ENCODE measurements at places on chromosomes 1 and 21.

- H3K36me3 ChIP-seq, result no peaks in the 10 kb centered on the region
- no peaks in the 10 kb centered on the region for H3K27me3 ChIP-seq
- H3K4me1 ChIP-seq, result peaks cover 11% of the 10 kb centered on the region
- H3K27ac ChIP-seq, result no peak overlapping the region
- no peak overlapping the region for H3K4me3 ChIP-seq
Measured at GRCh38 chr1:95584315-95584714, 350.3 kb downstream of the RWDD3 start.

DNA sequence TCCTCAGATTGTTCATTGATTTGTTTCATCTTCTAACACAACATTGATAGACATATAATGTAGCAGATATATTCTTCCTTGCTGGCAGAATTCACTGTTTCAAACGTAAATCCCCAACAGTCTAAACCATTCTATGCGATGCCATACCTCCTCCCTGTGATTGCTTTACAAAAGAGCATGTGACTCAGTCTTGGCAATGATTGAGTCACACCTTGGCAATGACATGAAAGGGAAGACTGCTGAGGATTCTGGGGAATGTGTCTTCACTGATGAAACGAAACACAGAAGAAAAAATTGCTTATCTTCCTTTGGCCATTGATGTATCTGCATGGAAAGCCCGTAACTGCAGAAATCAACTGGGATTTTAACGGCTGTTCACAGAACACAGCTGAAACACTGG lies 409.6 kb upstream of the ZRANB2 start:
- no peak overlapping the region for H3K4me3 ChIP-seq
- no peak overlapping the region for H3K27ac ChIP-seq
- DNase-seq, result no peak
- no peaks in the 10 kb centered on the region for H3K4me1 ChIP-seq
- H3K27me3 ChIP-seq, result no peaks in the 10 kb centered on the region

GRCh38 chr21:34956416-34957316 lies 92.4 kb downstream of the RUNX1 start:
- no peaks in the 10 kb centered on the region for H3K36me3 ChIP-seq
- no peak for DNase-seq
- no peak overlapping the region for H3K4me3 ChIP-seq
- no peak overlapping the region for H3K27ac ChIP-seq
- H3K4me1 ChIP-seq, result no peaks in the 10 kb centered on the region

- H3K27me3 ChIP-seq, result peaks cover 5% of the 10 kb centered on the region
- H3K4me3 ChIP-seq, result no peak overlapping the region
- no peak overlapping the region for H3K27ac ChIP-seq
- H3K4me1 ChIP-seq, result no peaks in the 10 kb centered on the region
Measured at GRCh38 chr21:31801551-31802219, 69.8 kb upstream of the SCAF4 start.

GRCh38 chr21:46437096-46437498 lies 21.6 kb upstream of the DIP2A start:
- no peak overlapping the region for H3K27ac ChIP-seq
- peaks cover 82% of the 10 kb centered on the region for H3K36me3 ChIP-seq
- H3K4me1 ChIP-seq, result no peaks in the 10 kb centered on the region
- no peak overlapping the region for H3K4me3 ChIP-seq

GRCh38 chr1:219175212-219175564 lies 1.5 kb downstream of the LYPLAL1 start:
- no peak for DNase-seq
- no peaks in the 10 kb centered on the region for H3K27me3 ChIP-seq
- peaks cover 7% of the 10 kb centered on the region for H3K4me1 ChIP-seq
- H3K36me3 ChIP-seq, result no peaks in the 10 kb centered on the region

DNA sequence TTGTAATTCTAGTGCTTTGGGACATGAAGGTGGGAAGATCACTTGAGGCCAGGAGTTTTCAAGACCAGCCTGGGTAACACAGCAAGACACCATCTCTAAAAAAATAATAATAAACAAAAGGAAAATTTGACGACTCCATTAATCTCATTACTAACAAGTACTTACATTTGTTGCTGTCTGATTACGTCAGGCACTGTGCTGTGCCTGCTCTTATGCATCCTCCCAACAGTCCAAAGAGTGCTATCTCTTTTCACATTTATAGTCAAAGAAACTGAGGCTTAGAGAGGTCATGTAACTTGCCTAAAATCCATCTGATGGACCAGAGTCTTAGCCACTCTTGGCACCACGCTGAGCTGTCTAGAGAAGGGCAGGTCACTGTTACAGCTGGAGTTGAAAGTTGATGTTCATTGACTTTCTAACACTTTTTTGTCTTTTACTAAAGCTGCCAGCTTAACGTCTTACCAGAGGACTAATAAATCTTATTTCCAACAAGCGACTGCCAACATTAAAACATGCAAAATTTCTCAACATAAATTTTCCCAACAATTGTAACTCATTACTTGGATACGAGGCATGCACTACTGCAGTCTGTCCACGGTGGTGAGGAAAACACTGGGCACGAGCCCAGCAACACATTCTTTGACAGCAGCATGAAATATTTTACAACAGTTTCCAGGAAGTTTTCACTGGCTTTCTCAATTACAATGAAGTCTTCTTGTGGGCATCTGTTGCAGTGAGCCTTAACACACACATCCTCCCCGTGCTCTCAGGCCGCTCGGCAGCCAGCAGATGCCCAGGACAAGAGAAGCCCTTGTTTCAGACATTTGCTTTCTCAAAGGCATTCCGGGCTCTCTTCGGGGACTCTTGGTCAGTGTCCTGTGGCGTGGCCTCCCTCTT lies 262.9 kb upstream of the PROX1 start:
- no peaks in the 10 kb centered on the region for H3K4me1 ChIP-seq
- H3K36me3 ChIP-seq, result no peaks in the 10 kb centered on the region
- no peak overlapping the region for H3K27ac ChIP-seq

DNA sequence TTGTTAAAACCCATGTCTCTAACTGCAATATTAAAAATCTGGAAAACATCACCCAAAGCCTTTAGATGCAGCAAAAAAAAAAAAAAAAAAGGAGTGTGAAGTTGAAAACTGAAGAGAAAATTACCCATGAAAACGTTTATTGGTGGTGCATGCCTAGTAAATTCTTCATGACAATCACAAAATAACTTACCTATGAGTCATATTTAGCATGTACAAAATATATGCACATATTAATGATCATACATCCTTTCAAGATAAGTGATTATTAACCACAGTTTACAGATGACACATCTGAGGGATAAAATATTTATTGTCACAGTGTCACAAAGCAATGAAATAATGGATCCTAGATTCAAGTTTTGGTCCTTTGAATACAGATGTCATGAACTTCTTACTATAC lies 505.2 kb upstream of the NR5A2 start:
- no peak overlapping the region for H3K27ac ChIP-seq
- no peaks in the 10 kb centered on the region for H3K36me3 ChIP-seq
- H3K27me3 ChIP-seq, result no peaks in the 10 kb centered on the region
- H3K4me3 ChIP-seq, result no peak overlapping the region
- DNase-seq, result no peak
